ENCODE measurements at places on chromosomes 1 and 21. TPM values are rescaled to one million over a fixed set of nuclear protein-coding genes. Genes with fewer than 3 reads are reported as not detected.

DNA sequence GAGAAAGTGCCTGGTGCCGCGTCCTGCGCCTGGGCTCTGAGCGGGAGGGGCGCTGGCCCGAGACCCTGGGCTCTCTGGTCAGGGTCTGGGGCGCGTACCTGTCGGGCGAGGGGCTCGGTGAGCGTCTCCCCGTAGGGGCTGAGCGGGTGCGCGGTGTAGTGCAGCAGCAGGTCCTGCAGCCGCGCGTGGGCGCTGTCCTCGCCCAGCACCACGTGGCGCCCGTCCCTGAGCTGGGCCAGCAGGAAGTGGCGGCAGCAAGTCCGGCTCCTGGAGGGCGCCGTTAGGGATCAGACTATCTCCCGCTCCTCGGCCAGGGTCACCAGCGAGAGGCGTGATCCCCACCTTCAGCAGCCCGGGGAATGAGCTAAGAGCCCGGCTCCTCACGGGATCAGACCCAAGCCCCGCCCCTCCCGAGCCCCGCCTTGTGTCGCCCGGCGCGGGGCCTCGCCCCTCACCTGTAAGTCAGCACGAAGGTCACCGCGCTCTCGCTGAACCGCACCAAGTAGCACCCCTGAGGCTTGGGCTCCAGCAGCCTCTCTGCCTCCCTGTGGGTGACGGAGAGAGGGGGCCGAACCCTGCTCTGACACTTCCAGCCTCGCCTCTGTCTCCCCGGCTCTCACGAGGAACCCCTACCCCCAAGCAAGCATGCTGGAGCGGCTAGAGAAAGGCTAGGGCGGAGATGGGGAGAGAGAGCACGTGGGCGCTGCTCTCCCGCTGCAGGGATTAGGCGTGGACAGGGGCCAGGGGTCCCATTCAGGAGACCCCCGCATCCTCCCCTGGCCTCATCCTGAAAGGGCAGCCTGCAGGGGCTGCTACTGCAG lies 2.7 kb downstream of the SH2D2A start:
- no peak for DNase-seq

- no peak for DNase-seq
These were observed 554.1 kb downstream of the MATN1 start for GRCh38 chr1:30169269-30169668.

DNA sequence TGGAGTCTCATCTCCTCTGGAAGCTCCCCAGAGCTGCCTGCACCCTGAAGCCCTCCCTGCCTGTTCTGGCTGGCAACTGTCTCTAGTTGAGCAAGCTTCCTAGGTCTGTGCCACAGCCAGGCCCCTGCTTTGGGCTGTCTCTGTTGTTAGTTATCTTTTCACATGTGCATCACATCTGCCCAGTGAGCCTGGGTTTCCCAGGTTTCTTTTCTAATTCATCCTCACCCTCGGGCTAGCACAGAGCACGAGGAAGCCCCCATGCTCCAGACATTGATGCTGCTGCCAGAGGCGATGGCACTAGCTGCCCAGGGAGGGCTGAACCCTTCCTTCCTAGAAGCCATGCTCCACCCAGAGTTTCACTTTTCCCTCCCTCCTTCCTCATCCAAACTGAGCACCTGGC lies 27.2 kb downstream of the RASSF5 start:
- no peak for DNase-seq

DNA sequence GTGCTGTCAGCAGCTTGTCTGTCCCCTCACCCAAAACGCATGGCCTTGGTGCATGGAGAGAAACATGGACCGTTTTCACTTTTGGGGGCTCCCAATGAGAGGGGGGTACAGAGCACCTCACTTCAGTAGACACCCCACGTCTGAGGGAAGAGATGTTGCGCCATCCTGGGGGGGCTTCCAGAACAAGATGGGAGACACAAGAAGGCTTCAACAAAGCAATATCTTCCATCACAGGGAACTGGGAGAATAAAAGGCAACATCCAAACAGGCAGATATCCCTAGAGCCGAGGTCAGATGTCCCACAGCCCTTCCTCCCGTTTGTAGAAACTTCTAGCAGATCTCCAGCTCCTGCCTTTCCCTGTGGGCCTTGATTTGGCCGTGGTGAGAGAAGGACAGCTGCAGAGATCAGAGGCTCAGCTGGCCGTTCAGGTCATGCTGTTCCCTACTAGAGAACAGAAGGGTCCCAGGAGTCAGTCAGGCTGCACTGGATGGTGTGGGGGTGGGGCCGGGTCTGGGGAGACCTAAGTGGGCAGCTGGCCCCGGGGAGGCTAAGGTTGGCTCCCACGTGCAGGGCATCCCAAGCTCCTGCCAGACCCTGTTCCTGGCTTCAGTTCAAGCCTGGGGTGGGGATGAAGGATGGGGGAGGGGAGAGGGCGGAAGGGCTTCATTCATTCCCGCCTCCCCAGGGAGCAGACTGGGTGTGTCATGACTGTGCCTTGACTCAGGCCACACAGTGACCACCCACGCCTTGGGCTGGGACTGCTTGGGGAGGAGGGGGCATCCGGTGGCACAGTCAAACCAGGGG lies 4.4 kb downstream of the PLOD1 start:
- DNase-seq, result peak; percentile 90

GRCh38 chr21:44263221-44263760 lies 1.6 kb upstream of the DNMT3L start:
- DNase-seq, result no peak

DNA sequence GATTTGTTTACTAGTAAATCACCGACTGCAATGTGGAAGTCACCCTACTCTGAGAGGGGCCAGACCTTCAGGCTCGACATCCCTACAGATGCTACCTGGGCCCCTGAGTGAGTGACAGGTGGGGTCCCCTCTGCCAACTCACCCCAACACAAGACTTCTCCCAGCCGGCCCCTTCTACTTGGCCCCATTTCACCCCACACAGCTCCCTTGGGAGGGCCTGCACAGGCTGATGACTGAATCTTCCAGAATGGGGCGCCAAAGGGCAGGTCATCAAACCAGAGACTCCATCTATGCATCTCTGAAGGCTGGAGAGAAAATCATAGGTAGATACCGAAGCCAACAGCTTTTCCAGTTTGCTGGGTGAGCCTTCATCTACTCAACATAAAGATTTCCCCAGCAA lies 9.4 kb upstream of the S100A8 start:
- no peak for DNase-seq

DNA sequence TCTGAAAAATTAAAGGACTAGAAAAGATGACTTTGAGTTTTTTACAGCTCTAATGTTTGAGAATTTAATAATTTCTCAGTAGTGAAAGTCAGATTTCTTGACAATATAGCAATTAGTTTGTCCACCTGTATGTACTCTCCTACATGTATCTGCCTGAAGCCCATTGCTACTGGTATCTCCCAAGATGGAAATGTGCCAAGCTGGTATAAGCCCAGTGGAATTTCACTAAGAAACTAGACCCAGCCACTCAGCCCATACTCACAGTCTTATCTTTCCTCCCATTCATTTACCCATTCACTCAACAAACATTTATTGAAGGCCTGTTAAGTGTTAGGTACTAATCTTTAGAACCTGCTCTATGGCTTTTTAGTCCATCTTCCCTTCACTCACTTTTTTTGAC lies 21.6 kb upstream of the TRIM45 start:
- no peak for DNase-seq

GRCh38 chr1:38834221-38834782 lies 25.3 kb downstream of the RRAGC start:
- peak; percentile 17 for DNase-seq

- no peak for DNase-seq
These were observed 11.7 kb downstream of the SOD1 start for GRCh38 chr21:31671146-31671716.

GRCh38 chr1:29632806-29633615 lies 396.7 kb downstream of the PTPRU start:
- DNase-seq, result no peak

DNA sequence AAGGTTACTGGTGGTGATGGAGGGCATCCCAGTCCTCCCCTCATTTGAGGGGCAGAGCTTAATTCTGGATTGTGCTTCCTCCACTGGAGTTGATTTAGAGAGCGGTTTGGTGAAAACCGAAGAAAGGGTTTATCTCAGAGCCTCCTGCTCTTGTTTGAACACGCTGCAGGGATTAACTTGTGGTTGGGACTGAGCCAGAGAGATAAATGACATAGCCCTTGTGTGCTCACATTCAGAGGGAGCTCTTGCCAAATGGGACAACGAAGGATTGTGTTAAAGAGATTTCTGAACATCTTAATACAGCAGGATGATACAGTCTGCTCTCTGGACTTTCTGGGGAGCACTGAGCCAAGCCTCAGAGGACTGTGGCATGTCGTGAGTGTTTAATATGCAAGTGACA lies 308.2 kb downstream of the DISC1 start:
- DNase-seq, result peak; percentile 98

DNA sequence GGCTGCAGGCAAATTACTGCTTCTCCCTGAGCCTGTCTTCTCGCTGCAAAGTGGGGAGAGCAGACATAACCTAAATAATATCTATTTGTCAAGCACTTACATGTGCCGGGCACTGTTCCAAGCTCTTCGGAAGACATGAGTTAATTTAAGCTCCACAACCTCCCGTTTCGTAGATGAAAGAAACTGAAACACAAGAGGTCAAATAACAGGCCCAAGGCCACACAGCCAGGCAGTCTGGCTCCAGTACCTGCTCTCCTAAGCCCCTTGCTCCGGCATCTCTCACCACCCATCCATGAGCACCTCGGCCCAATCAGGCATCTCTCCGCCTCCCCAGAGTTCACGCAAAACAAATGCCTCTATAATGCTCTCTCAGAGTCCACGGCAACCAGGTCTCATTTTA lies 65.4 kb downstream of the TAS1R2 start:
- no peak for DNase-seq

Gene NUAK2
- 0.64 TPM for total RNA-seq

Gene UBQLN4
- 37.7 TPM for total RNA-seq

Gene MYOG
- 5.7 TPM for total RNA-seq

Gene GJA8
- total RNA-seq, result not detected

Gene NID1
- total RNA-seq, result 19.9 TPM

Gene TPTE
- total RNA-seq, result not detected

Gene SPRR3
- total RNA-seq, result not detected

Gene C8B
- not detected for total RNA-seq

Gene PCP4
- total RNA-seq, result not detected

Gene DNALI1
- total RNA-seq, result 13.9 TPM

Gene RUNX3
- not detected for total RNA-seq

Gene NR1I3
- total RNA-seq, result not detected

Gene ROR1
- total RNA-seq, result 7.9 TPM

All from LHCN-M2 (cell line).